IMR-90 (cell line): ENCODE measurements at places on chromosomes 12 and 14.
A peak's percentile ranks its signal among the peaks of the same experiment; 100 is the strongest.

- no peak for DNase-seq
Measured at GRCh38 chr14:20564501-20564997, 3.7 kb upstream of the RNASE9 start.

- no peak for DNase-seq
Measured at GRCh38 chr12:103806803-103807202, 34.2 kb downstream of the NT5DC3 start.

DNA sequence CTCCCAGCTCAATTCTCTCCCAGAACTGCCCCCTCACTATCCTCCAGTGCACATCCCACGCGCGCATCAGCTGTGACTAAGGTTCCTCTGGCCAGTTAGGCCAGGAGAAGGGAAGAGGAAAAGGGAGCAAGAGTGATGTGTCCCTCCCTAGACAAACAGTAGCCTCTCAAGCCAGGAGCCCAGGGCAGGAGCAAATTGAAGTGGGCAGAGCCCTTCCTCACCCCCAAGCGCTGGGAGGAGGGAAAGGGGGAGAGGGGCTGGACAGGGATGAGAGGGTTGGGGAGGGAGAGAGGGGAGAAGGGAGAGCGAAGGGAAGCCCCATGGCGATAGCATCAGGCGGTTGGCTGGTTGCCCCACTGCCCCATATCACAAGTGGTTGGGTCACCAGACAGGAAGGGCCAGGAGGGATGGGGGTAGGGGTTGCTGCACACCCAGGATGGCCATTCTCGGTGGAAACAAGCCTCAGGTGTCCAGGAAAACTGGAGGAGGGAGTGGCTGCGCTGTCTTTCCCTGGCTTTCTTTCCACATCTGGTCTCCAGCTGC lies 1.1 kb downstream of the CD63 start:
- peak; percentile 61 for DNase-seq

DNA sequence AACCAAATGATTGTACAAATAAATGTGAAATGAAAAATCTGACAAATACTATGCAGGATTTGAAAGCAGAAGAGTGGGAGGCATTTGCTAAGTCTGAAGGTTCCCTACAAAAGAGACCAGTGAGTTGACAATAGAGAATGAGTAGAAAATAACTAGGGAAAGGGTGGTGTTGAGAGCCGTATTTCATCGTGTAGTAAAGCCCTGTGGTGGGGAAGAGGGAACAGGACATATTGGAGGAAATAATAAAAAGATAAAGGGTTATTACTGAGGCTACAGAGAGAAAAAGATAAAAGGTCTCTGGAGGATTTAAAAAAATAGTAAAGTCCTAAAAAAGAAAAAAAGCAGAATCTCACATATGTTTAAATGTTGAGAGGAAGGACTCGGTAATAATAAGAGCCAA lies 268.8 kb downstream of the DUSP6 start:
- DNase-seq: no peak

GRCh38 chr14:39873791-39874190 lies 441.6 kb upstream of the FBXO33 start:
- no peak for DNase-seq

DNA sequence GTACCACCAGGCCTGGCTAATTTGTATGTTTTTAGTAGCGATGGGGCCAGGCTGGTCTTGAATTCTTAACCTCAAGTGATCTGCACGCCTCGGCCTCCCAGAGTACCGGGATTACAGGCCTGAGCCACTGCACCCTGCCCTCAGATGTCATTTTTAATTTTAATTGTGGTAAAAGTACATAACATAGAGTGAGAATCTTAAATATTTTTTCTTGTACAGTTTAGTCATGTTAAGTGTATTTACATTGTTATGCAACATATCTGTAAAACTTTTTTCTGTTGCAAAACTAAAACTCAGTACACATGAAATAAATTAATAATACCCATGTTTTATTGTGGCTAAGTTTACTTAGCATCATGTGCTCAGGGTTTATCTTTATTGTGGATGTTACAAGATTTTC lies 231.4 kb downstream of the ALG10 start:
- no peak for DNase-seq

DNA sequence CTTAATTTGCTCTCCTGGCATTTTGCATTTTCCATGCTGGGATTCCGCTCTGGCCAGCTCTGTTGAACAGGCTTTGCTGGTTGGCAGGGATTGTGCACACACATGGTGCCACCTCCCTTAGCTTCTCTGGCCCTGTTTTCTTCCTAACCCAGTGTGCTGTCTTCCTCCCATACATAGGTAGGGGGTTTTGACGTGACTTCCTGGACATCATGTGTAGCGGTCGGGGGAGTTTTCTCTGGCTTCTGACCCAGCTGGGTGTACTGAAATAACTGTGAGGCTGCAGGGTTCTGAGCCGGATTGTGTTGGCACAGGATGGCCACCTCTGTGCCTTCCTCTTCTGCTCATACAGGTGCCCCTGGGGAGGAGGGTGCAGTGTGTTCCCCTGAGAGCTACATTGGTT lies 25.7 kb downstream of the C14orf132 start:
- DNase-seq: no peak

GRCh38 chr14:102811254-102811963 lies 34.2 kb downstream of the TRAF3 start:
- DNase-seq: no peak

- peak; percentile 72 for DNase-seq
Measured at GRCh38 chr14:32468955-32469354, 139.9 kb downstream of the AKAP6 start.

DNA sequence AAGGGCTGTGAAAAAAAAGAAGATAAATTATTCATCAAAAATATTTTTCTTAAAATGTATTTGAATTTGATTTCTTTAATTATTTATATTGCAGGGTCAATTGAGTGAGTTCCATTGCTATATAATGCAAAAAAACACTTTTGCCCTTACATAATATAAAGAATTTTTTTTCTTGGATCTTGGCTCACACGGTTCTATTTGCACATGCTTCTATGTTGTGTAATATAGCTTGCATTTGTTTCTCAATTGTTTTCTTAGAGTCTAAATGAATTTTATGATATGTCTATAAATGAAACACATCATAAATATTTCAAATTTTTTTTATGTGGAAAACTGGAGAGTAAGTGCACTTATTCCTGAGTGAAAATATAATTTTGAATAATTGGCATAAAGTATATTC lies 694.2 kb downstream of the SLC6A15 start:
- no peak for DNase-seq
